ENCODE measurements at places on chromosomes 7 and 10. TPM values are rescaled to one million over a fixed set of nuclear protein-coding genes. Genes with fewer than 3 reads are reported as not detected.

ZNF212 gene
- total RNA-seq = 6.2 TPM

SEPTIN14 gene
- not detected for total RNA-seq

GNAT3 gene
- total RNA-seq = not detected

SCART1 gene
- total RNA-seq = 2.7 TPM

OPALIN gene
- not detected for total RNA-seq

TPST1 gene
- total RNA-seq = 343 TPM

CRYGN gene
- total RNA-seq = not detected

TRIL gene
- total RNA-seq = 0.65 TPM

MCM10 gene
- total RNA-seq = 0.89 TPM
